Chondrocyte (in vitro differentiated cells): ENCODE measurements at places on chromosomes 16 and 17. TPM values are rescaled to one million over a fixed set of nuclear protein-coding genes. Genes with fewer than 3 reads are reported as not detected.

Gene GLIS2
- total RNA-seq, result 58.7 to 62.8 TPM (median 61.2 TPM) in 3 replicates

Gene ABCC6
- total RNA-seq, result 0.99 to 2.7 TPM (median 1.5 TPM) in 3 replicates

GRCh38 chr17:859824-860195 lies 77.7 kb downstream of the MRM3 start:
- peaks cover 3% of the 10 kb centered on the region for H3K36me3 ChIP-seq
- H3K4me1 ChIP-seq, result peaks cover 45% of the 10 kb centered on the region
- DNase-seq, result no peak
- peak overlapping the region; percentile 63 for H3K27ac ChIP-seq
- no peak overlapping the region for H3K4me3 ChIP-seq
- H3K27me3 ChIP-seq, result no peaks in the 10 kb centered on the region

GRCh38 chr17:79800325-79801155 lies 3.7 kb upstream of the CBX8 start:
- H3K27ac ChIP-seq, result no peak overlapping the region
- peaks cover 34% of the 10 kb centered on the region for H3K4me1 ChIP-seq
- H3K4me3 ChIP-seq, result no peak overlapping the region
- H3K27me3 ChIP-seq, result peaks cover 47% of the 10 kb centered on the region
- no peak for DNase-seq

Gene TBC1D3E
- total RNA-seq, result not detected in 3 replicates

GRCh38 chr17:45906237-45906636 lies 11.9 kb downstream of the MAPT start:
- H3K4me1 ChIP-seq, result no peaks in the 10 kb centered on the region
- H3K27me3 ChIP-seq, result peaks cover 44% of the 10 kb centered on the region
- H3K36me3 ChIP-seq, result no peaks in the 10 kb centered on the region
- no peak for DNase-seq
- no peak overlapping the region for H3K4me3 ChIP-seq

DNA sequence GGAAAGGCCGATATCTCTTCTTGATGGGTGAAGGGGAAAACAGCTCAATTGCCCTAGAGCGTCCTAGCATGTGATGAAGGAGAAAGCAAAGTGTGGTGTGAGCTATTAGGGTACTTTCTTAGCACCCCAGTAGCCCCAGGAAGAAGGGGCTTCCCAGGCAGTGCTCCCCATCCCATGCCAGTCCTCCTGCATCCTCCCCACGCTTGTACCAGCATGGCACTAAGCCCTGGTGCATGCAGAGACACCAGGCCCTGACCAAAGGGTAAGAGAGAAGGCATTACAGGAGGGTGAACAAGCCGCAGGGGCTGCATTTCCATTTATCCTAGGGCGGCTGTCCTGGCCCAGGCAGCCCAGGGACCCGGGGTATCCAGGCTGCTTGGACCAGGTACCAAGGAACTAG lies 3.1 kb downstream of the CYB561 start:
- no peaks in the 10 kb centered on the region for H3K36me3 ChIP-seq
- peaks cover 14% of the 10 kb centered on the region for H3K4me1 ChIP-seq
- no peak overlapping the region for H3K4me3 ChIP-seq
- H3K27ac ChIP-seq, result no peak overlapping the region
- no peaks in the 10 kb centered on the region for H3K27me3 ChIP-seq

DNA sequence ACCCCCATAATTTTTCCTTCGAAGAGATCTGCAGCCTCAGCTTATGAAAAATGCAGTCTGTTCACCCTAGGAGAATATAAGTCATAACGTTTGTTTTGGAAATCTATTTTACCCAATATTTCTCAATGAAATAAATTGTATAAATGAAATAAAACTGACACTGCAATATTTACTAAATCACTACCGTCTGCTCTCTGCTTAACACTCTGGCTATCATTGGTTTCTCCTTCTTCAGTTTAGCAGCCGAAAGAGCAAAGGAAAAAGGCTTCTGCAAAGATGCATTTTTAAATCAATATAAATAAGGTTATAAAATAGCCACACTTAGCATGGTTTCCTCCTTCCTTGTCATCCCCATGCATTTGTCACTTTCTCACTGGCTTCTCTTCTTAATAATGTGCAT lies 148.2 kb downstream of the SNX11 start:
- peaks cover 64% of the 10 kb centered on the region for H3K27me3 ChIP-seq
- DNase-seq, result no peak
- H3K27ac ChIP-seq, result no peak overlapping the region
- no peaks in the 10 kb centered on the region for H3K4me1 ChIP-seq
- no peak overlapping the region for H3K4me3 ChIP-seq

Gene FAM20A
- total RNA-seq, result not detected in 3 replicates

Gene UNK
- total RNA-seq, result 20.9 to 35.8 TPM (median 21.0 TPM) in 3 replicates

DNA sequence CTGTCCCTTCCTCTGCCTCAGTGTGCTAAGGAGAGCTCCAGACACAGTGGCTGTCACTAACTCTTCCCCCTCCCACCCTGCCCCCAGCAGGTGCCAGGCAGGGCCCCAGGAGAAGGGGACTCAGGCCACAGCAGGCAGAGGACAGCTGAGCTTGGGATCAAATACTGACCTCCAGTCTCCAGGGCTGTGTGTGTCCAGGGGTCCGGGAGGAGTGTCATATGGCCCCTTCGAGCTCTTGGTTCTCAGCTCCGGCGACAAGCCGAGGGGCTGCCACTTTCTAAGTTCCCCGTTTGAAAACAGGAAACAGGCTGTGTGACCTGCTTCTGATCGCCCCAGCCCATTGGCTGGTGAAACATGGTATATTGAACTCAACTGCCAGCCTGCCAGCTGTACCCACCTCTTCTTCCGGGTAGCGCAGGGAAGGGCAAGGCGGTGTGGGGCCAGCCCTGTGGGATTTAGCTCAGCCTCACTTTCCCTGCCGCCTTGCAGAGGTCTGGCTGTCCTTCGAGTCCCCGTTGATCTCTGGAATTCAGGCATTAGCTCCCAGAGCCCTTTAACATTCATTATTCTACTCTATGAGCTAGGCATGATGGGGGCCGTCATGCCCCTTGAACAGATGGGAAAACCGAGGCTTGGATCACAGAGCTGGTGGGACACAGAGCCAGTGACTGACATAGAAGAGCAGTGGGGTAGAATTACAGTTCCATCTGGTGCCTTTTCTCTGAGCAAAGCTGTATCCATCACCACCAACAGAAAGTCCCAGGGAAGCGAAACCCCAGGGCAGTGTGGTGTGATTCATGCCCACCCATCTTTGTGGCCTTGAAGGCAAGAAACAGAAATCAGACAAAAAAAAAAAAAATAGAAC lies at the start of gene SNX20:
TSS of gene SNX20 (minus strand) at position 292 of the 865 bp plus-strand sequence. CDS start 3,786 bp downstream, outside the sequence.
- peak; percentile 66 for DNase-seq
- H3K4me1 ChIP-seq, result no peaks in the 10 kb centered on the region
- no peaks in the 10 kb centered on the region for H3K36me3 ChIP-seq

- H3K4me3 ChIP-seq, result no peak overlapping the region
- H3K4me1 ChIP-seq, result no peaks in the 10 kb centered on the region
- no peaks in the 10 kb centered on the region for H3K36me3 ChIP-seq
- H3K27ac ChIP-seq, result no peak overlapping the region
- DNase-seq, result no peak
Observed at GRCh38 chr16:67490335-67491096, 7.2 kb upstream of the AGRP start.

Gene COX6A2
- not detected in 3 replicates for total RNA-seq

DNA sequence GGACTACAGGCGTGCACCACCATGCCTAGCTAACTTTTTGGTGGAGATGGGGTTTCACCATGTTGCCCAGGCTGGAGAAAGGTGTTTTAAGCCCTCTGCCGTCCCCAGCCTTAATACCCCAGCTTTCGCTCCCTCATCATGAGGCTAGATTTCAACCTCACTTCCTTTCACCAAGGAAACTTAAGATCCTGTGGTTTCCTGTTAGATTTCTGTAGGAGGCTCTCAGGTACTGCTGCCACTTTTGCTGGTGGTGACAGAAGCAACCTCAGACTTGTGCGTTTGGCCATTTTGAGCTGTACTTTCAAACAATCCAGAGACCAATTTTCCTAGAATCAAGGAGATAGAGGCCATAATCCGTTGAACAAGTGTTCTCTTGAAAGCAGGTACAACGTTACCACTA lies 36.2 kb downstream of the MPHOSPH6 start:
- peaks cover 7% of the 10 kb centered on the region for H3K4me1 ChIP-seq
- H3K4me3 ChIP-seq, result no peak overlapping the region
- no peaks in the 10 kb centered on the region for H3K27me3 ChIP-seq

DNA sequence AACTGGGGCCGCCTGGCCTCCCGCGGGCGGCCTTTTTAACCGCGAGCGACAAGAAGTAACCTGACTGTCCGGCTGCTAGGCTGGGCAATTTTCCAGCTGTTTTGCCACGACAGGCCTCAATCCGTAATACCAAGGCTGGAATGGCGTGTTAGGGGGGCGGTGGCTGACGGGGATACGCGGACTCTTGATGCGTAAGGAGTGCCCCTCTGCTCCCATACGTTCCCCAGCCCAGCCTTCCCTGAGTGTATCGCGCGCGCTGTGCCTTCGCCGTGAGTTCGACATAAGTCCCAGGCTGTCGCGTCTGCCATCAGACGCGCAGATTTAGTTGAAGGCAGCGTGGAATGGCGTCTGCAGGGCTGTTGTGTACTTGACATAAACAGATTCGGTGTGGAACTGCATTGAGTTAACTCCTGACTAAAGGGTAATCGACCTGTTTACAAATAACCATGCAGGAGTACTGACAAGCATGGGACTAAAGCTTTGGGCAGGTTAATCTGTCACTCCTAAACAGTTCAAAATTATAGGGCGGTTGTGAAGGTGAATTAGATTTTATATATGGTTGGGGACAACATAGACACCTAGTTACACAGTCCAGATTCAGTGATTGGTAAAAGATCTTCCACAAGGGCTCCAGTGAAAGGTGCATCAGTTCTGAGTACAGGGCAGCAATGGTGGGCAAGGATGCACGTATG lies 16.6 kb upstream of the ERN1 start:
- H3K27ac ChIP-seq, result no peak overlapping the region
- no peak overlapping the region for H3K4me3 ChIP-seq
- no peaks in the 10 kb centered on the region for H3K27me3 ChIP-seq
- DNase-seq, result no peak

- no peak overlapping the region for H3K27ac ChIP-seq
- H3K36me3 ChIP-seq, result no peaks in the 10 kb centered on the region
- no peak overlapping the region for H3K4me3 ChIP-seq
Observed at GRCh38 chr16:78102865-78103264, 3.4 kb downstream of the WWOX start.

Gene HID1
- total RNA-seq, result 4.7 to 7.7 TPM (median 5.2 TPM) in 3 replicates

GRCh38 chr16:75130150-75130771 lies 13.7 kb upstream of the LDHD start:
- H3K36me3 ChIP-seq, result peaks cover 2% of the 10 kb centered on the region
- peaks cover 8% of the 10 kb centered on the region for H3K27me3 ChIP-seq
- H3K4me3 ChIP-seq, result no peak overlapping the region
- no peak overlapping the region for H3K27ac ChIP-seq
- no peaks in the 10 kb centered on the region for H3K4me1 ChIP-seq

GRCh38 chr17:9671559-9671958 lies 26.2 kb downstream of the USP43 start:
- no peak for DNase-seq
- H3K4me3 ChIP-seq, result no peak overlapping the region
- H3K36me3 ChIP-seq, result no peaks in the 10 kb centered on the region
- no peak overlapping the region for H3K27ac ChIP-seq
- no peaks in the 10 kb centered on the region for H3K27me3 ChIP-seq
- H3K4me1 ChIP-seq, result no peaks in the 10 kb centered on the region

Gene PHOSPHO1
- total RNA-seq, result 0.36 TPM in 1 of 3 replicates, not detected in the others

GRCh38 chr17:39556423-39556822 lies 51.3 kb downstream of the NEUROD2 start:
- peaks cover 31% of the 10 kb centered on the region for H3K36me3 ChIP-seq
- no peak for DNase-seq
- H3K4me3 ChIP-seq, result no peak overlapping the region
- no peak overlapping the region for H3K27ac ChIP-seq

DNA sequence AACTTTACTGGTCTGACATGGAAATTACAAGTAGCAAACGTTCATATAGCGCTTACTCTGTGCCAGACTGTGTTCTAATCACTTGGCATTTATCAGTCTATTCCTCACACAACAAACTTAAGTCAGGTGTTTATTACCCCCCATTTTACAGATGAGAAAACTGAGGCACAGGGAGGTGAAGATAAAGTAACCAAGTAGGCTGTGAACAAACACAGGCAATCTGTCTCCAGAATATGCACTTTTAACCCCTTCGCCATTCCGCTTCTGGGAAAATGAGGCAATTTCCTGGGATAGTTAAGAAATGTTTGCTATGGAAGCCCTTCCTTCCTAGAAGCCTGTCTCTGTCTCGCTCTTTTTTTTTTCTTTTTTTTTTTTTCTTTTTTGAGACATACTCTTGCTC lies 12.2 kb upstream of the CXCL16 start:
- H3K27me3 ChIP-seq, result peaks cover 43% of the 10 kb centered on the region
- no peaks in the 10 kb centered on the region for H3K4me1 ChIP-seq
- no peak overlapping the region for H3K4me3 ChIP-seq

- no peaks in the 10 kb centered on the region for H3K27me3 ChIP-seq
- no peak overlapping the region for H3K27ac ChIP-seq
- H3K36me3 ChIP-seq, result peaks cover 35% of the 10 kb centered on the region
- H3K4me3 ChIP-seq, result no peak overlapping the region
- no peaks in the 10 kb centered on the region for H3K4me1 ChIP-seq
Observed at GRCh38 chr17:79943347-79944241, 92.1 kb downstream of the TBC1D16 start.

DNA sequence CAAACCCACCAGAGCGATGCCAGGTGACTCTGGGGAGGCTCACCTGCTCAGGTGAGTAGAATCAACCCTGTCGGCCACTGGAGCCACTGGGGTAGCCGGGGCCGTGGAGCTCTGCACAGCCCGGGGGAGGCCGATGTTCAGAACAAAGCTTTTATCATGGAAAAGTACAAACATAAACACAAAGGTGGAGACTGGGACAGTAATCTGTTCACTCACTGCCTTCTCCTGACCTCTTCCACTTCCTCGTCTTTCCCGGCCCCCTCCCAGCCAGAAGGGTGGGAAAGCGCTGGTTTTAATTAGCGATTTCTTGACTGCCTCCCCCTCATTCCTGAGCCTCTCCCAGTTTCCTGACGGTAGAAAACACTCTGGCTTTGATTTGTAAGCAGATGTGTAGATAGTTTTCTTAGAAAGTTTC lies 9.8 kb upstream of the TEX19 start:
- H3K27me3 ChIP-seq, result peaks cover 17% of the 10 kb centered on the region
- H3K4me1 ChIP-seq, result peaks cover 2% of the 10 kb centered on the region
- H3K4me3 ChIP-seq, result no peak overlapping the region

GRCh38 chr17:18182978-18183333 lies 672 bp upstream of the ALKBH5 start:
- no peaks in the 10 kb centered on the region for H3K27me3 ChIP-seq
- peak overlapping the region; percentile 99 for H3K27ac ChIP-seq
- peak overlapping the region; percentile 92 for H3K4me3 ChIP-seq
- peaks cover 42% of the 10 kb centered on the region for H3K4me1 ChIP-seq

Gene AKAP10
- total RNA-seq, result 25.7 to 30.5 TPM (median 26.0 TPM) in 3 replicates

GRCh38 chr17:67718325-67718941 lies 697 bp downstream of the NOL11 start:
- H3K4me3 ChIP-seq, result peak overlapping the region; percentile 92
- DNase-seq, result no peak
- H3K4me1 ChIP-seq, result peaks cover 23% of the 10 kb centered on the region
- H3K27me3 ChIP-seq, result no peaks in the 10 kb centered on the region
- peaks cover 8% of the 10 kb centered on the region for H3K36me3 ChIP-seq
